ENCODE measurements at places on chromosomes 7 and 10. TPM values are rescaled to one million over a fixed set of nuclear protein-coding genes. Genes with fewer than 3 reads are reported as not detected.

Gene GIMAP1
- polyA plus RNA-seq, result 71.4 TPM

DNA sequence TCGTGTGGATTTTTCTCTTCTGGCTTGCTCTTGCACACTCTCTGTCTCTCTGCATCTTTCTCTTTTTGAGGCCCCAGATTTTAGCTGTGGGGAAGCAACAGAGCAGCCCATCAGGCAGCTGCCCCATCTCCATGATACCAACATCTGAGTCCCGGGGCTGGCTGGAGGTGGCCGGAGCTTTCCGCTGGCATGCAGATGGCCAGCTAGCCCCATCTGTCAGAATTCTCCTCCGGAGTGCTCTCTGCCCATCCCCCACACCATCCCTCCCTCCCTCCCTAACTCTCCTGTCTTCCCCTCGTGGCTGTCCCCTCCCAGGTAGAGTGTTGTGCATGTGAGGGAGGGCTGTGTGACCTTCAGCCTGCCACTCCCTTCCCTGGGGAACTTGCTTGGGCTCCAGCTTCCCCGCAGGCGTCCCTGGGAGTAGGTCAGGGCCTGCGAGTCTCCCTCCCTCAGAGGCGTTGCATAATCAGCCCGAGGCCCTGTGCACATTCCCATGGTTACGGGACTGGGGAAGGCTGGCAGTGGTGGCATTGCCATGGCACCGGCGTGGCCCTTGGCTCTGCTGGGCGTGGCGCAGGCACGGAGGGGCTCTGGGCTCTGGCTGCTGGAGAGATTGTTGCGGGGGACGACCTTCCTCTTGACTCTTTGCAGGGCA, 24.7 kb downstream of the GHRHR start:
- H3K4me3 ChIP-seq, result no peak overlapping the region
- peaks cover 3% of the 10 kb centered on the region for H3K4me1 ChIP-seq
- H3K27me3 ChIP-seq, result peaks cover 7% of the 10 kb centered on the region
- no peak for DNase-seq
- H3K36me3 ChIP-seq, result no peaks in the 10 kb centered on the region
- no peak overlapping the region for H3K27ac ChIP-seq

Gene TMEM270
- not detected for polyA plus RNA-seq

Gene CFAP70
- not detected for polyA plus RNA-seq

Gene WDR11
- 22.0 TPM for polyA plus RNA-seq

DNA sequence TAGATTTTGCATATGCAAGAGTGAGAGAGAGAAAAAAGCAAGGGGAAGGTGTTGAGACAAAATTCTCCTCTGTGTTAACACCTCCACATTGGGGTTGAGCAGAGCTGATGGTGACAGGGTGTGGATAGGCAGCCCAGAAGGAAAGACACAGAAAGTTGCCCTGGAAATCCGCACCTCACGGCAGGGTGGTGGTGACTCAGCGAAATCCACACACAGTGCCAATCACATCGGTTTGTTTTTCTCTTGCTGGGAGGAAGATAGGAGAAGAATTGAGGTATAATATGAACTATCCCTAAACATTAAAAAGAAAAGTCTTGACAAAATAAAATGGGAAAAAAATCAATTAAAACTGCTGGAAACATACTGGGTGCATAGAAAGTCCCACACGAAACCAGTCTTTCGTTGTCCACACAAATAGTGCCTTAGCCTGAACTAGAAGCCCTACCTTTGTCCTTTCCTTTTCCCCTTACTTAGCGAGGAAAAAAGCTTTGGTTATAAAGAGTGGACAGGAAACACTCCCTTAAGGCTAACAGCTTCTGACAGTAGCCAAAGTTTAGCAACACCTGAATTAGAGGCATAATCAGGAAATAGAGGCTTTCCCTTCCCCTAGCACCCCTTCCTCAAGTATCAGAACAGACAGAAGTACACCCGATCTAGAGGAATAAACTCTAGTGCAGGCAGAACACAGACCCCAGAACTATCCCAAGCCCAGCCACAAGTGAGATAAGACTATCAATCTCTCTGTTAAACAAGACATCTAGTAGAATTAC, 39.2 kb upstream of the DNAJC1 start:
- H3K4me3 ChIP-seq, result no peak overlapping the region
- peaks cover 12% of the 10 kb centered on the region for H3K27me3 ChIP-seq
- H3K4me1 ChIP-seq, result no peaks in the 10 kb centered on the region

DNA sequence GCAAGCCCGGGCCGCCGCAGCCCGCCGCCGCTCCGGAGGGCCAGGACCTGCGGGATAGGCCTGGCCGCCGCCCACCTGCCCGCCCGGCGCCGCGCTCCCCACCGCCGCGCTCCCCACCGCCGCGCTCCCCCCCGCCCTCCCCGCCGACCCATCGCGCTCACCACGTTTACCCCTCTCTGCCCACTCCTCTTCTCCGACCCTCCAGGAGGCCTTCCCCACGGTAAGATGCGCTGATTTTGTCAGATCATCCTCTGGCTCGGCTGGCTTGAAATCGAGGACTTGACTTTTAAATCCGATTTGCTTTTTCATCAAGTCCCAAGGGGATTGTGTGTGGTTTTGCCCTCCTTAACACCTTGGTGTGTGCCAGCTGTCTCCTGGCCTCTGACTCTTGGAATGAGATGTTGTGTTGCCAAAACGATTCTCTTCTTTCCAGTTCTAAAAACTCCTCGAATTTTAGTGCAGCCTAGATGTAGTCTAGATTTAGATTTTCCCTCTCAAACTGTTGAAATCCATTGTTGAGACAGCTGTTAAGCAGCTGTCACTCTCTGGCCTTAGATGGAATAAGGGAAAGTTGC, 738 bp downstream of the POM121 start:
- H3K27me3 ChIP-seq, result peaks cover 4% of the 10 kb centered on the region
- H3K27ac ChIP-seq, result peak overlapping the region; percentile 94
- peak overlapping the region; percentile 98 for H3K4me3 ChIP-seq
- peaks cover 22% of the 10 kb centered on the region for H3K36me3 ChIP-seq

GRCh38 chr7:80002865-80003264, 131.8 kb upstream of the GNAI1 start:
- DNase-seq, result no peak
- no peak overlapping the region for H3K27ac ChIP-seq
- peaks cover 2% of the 10 kb centered on the region for H3K27me3 ChIP-seq
- no peaks in the 10 kb centered on the region for H3K36me3 ChIP-seq

Gene C10orf67
- polyA plus RNA-seq, result not detected

DNA sequence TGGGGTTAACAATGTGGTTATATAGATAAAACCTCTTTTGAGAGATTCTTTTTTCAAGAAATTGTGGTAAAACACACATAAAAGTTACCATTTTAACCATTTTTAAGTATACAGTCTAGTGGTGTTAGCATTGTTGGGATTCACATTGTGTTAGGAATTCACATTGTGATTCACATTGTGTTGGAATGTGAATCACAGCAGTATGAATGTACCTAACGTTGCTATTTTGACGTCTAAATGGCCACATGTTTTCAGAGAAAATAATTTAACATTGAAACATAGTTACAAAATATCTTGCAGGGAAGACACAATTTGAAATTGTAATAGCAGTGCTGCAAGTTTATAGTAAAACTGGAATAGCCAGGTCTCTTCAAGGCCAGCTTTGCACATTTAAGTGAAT, 129.0 kb downstream of the BICC1 start:
- H3K27me3 ChIP-seq, result no peaks in the 10 kb centered on the region
- no peak overlapping the region for H3K27ac ChIP-seq
- H3K4me1 ChIP-seq, result no peaks in the 10 kb centered on the region

Gene ABCC2
- not detected for polyA plus RNA-seq

DNA sequence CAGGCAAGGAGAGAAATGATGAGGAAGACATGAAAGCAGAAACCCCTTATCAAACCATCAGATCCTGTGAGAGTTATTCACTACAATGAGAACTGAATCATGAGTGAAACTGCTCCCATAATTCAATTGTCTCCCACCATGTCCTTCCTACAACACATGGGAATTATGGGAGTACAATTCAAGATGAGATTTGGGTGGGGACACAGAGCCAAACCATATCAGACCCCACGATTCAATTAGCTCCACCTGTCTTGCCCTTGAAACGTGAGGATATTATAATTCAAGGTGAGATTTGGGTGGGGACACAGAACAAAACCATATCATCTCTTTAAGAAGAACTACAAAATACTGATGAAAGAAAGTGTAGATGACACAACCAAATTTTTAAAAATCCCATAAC, 128.9 kb downstream of the IMMP2L start:
- H3K4me3 ChIP-seq, result no peak overlapping the region
- peaks cover 10% of the 10 kb centered on the region for H3K36me3 ChIP-seq
- peaks cover 2% of the 10 kb centered on the region for H3K27me3 ChIP-seq
- no peak overlapping the region for H3K27ac ChIP-seq
- no peak for DNase-seq

DNA sequence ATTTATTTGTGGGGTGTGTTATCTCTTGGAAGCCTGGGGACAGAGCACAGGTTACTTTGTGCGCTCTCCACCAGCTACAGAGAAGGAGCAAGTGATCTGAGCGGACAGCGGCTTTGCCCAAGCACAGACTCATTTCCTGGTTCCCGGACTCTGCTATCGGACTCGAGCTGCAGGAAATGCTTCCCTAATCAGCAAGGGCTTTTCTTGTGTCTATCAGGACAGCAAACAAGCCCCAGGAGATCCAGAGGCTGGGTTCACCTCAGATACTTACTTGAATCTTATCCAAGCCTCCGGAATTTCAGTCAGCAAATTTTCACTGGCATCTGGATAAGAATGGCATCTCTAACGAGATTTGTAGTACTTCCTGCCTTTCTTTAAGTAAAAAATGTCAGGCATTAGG, 27.8 kb downstream of the MRC1 start:
- H3K4me1 ChIP-seq, result peaks cover 8% of the 10 kb centered on the region
- H3K4me3 ChIP-seq, result no peak overlapping the region
- peaks cover 7% of the 10 kb centered on the region for H3K27me3 ChIP-seq
- no peaks in the 10 kb centered on the region for H3K36me3 ChIP-seq
- no peak overlapping the region for H3K27ac ChIP-seq
- no peak for DNase-seq

DNA sequence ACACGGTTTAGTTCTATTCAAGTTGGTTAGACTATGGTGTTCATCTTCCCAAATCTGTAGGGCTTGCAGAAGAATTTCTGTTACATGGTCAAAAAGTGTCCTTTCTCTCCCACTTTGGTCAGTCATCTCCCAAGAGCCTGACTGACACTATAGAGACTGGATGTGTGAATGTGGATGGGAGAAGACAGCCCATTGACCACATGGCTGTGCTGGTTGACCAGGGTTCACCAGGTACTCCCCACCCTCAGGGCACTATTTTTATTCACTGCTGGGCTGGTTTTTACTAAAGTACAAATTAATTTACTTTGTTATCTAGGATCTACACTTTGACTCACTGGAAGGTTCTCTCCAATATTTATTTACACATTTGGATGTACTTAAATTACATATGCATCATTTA, 2.3 kb downstream of the ZNF804B start:
- no peaks in the 10 kb centered on the region for H3K36me3 ChIP-seq
- no peak overlapping the region for H3K4me3 ChIP-seq
- H3K4me1 ChIP-seq, result no peaks in the 10 kb centered on the region
- H3K27ac ChIP-seq, result no peak overlapping the region

- no peak overlapping the region for H3K27ac ChIP-seq
- no peak for DNase-seq
- no peak overlapping the region for H3K4me3 ChIP-seq
- H3K36me3 ChIP-seq, result no peaks in the 10 kb centered on the region
- peaks cover 2% of the 10 kb centered on the region for H3K27me3 ChIP-seq
- no peaks in the 10 kb centered on the region for H3K4me1 ChIP-seq
Measured at GRCh38 chr10:4067931-4068561, 283.0 kb upstream of the KLF6 start.

- no peak overlapping the region for H3K4me3 ChIP-seq
- peaks cover 45% of the 10 kb centered on the region for H3K4me1 ChIP-seq
- peaks cover 14% of the 10 kb centered on the region for H3K36me3 ChIP-seq
- DNase-seq, result no peak
- no peak overlapping the region for H3K27ac ChIP-seq
Measured at GRCh38 chr10:45560262-45560661, 112.3 kb downstream of the ZFAND4 start.

DNA sequence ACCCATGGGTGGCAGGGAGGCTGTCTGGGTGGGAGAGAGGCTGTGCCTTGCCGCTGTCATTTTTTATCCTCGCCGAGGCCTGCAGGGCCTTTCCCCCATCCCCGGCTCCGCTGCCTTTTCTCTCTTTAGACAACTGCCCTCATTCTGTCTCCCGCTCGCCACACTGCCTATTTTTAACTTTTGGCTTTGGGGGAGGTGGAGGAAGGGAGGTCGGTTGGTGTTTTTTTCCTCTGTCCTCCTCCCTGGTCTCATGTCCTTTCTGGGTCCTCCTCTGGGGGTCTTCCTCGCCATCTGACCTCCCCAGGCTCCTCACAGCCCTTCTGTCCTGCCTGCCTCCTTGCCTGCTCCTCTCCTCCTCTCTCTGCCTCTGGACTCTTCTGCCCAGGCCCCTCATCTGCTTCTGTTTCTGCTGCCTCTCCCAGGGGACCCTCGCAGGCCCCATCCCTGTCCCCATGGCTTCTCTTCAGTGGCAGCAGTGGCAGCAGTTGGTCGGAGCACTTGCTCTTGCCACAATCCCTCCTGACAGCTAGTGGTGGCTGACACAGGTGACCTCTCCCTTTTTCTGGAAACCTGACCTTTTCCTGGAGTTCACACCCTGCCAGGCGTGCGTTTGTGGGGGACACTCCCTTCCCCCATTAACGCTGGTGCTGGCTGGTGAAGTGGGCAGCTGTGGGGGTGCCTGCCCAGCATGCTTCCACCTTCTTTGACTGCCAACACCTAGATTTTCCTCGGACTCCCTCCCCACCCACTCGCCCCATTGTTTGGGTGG, 19.5 kb upstream of the PCBD1 start:
- peaks cover 3% of the 10 kb centered on the region for H3K27me3 ChIP-seq
- H3K36me3 ChIP-seq, result no peaks in the 10 kb centered on the region
- H3K4me1 ChIP-seq, result no peaks in the 10 kb centered on the region

- H3K36me3 ChIP-seq, result peaks cover 16% of the 10 kb centered on the region
- no peak overlapping the region for H3K27ac ChIP-seq
- peak; percentile 8 for DNase-seq
- H3K27me3 ChIP-seq, result no peaks in the 10 kb centered on the region
- no peaks in the 10 kb centered on the region for H3K4me1 ChIP-seq
- H3K4me3 ChIP-seq, result no peak overlapping the region
Measured at GRCh38 chr7:37052705-37053104, 328.4 kb upstream of the AOAH start.

Gene PDZD7
- polyA plus RNA-seq, result 1.1 TPM

GRCh38 chr7:134778941-134779740, at the start of gene CALD1:
Gene CALD1, plus strand, starts transcription at chr7:134779634. Its CDS starts 88,100 bp downstream, at chr7:134867734.
- no peaks in the 10 kb centered on the region for H3K4me1 ChIP-seq
- no peak within 1 kb of the TSS for H3K4me3 ChIP-seq
- H3K27me3 ChIP-seq, result peaks cover 6% of the 10 kb centered on the region
- no peaks in the 10 kb centered on the region for H3K36me3 ChIP-seq

Gene HYAL4
- polyA plus RNA-seq, result not detected

- no peaks in the 10 kb centered on the region for H3K4me1 ChIP-seq
- H3K36me3 ChIP-seq, result no peaks in the 10 kb centered on the region
- H3K27me3 ChIP-seq, result no peaks in the 10 kb centered on the region
- DNase-seq, result no peak
- no peak overlapping the region for H3K4me3 ChIP-seq
- H3K27ac ChIP-seq, result no peak overlapping the region
Measured at GRCh38 chr7:73908123-73908611, 47.2 kb downstream of the TMEM270 start.

DNA sequence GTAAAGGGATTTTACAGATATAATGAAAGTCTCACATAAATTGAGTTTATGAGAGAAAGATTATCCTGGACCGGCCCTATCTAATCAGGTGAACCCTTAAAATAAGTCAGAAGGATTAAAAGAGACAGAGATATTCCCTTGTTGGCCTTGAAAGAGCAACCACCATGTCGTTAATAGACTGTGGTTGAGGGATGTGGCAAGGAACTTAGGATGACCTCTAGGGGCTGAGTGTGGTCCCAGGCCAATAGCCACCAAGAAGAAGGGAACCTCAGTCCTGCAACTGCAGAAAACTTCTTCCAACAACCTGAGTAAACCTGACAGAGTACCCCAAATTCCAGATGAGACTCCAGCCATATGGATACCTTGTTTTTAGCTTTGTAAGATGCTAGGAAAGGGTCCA, 121.5 kb downstream of the POLR1F start:
- H3K4me3 ChIP-seq, result no peak overlapping the region
- no peaks in the 10 kb centered on the region for H3K36me3 ChIP-seq
- H3K27me3 ChIP-seq, result no peaks in the 10 kb centered on the region

All from immature natural killer cell (primary cell).